Activated CD4-positive, alpha-beta T cell treated with anti-CD3 and anti-CD28 coated beads, Interleukin-2, amount 10 ng/mL, durations not matched to agents 24 days and 14 days (primary cell): ENCODE measurements at places on chromosomes 1 and 21. TPM values are rescaled to one million over a fixed set of nuclear protein-coding genes. Genes with fewer than 3 reads are reported as not detected.
A peak's percentile ranks its signal among the peaks of the same experiment; 100 is the strongest.

- no peak overlapping the region for H3K4me3 ChIP-seq
- no peaks in the 10 kb centered on the region for H3K27me3 ChIP-seq
- no peaks in the 10 kb centered on the region for H3K4me1 ChIP-seq
- no peak for DNase-seq
- no peak overlapping the region for H3K27ac ChIP-seq
These were observed 129.1 kb downstream of the PIK3R3 start for GRCh38 chr1:46003315-46003714.

STIL gene
- total RNA-seq: 25.1 and 28.0 TPM in 2 replicates

BTBD19 gene
- total RNA-seq: 22.2 and 22.7 TPM in 2 replicates

GRCh38 chr1:178540646-178541045, 27.7 kb downstream of the TEX35 start:
- H3K4me1 ChIP-seq: no peaks in the 10 kb centered on the region
- no peak overlapping the region for H3K27ac ChIP-seq
- DNase-seq: no peak
- H3K36me3 ChIP-seq: no peaks in the 10 kb centered on the region
- H3K4me3 ChIP-seq: no peak overlapping the region
- no peaks in the 10 kb centered on the region for H3K27me3 ChIP-seq

GRCh38 chr1:47915677-47916353, 81.4 kb downstream of the TRABD2B start:
- no peak for DNase-seq
- H3K4me1 ChIP-seq: no peaks in the 10 kb centered on the region
- no peaks in the 10 kb centered on the region for H3K36me3 ChIP-seq
- H3K4me3 ChIP-seq: no peak overlapping the region
- no peak overlapping the region for H3K27ac ChIP-seq

SAMD13 gene
- 0.21 TPM in 1 of 2 replicates, not detected in the other for total RNA-seq

DNA sequence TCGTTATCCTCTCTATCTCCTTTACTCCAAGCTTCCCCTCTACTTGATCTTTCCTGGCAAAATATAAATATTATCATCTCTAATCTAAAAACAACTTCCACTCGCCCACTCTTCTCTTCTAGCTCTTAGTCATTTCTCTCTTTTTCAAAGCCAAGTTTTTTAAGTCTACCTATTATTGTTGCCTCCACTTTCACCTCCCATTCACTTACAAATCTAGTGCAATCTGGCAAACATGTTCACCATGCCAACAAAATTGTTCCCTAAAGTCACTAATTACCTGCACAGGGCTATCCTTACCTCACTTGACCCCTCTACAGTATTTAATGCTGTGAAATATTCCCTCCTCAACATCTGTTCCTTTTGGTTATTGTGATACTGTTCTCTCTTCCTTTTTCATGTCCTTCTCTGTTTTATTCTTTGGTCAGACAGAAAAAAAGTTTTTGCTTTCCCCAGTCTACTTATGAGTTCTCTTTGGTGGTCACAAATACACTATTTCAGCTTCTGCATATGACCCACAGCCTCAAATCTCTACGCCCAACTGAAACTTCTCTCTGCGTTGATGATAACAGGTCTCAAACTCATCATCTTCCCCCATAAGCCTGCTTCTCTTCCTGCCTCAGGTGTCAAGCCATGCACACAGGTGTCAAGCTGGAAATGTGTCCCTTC, 31.9 kb upstream of the RAP1A start:
- H3K27ac ChIP-seq: no peak overlapping the region
- H3K27me3 ChIP-seq: no peaks in the 10 kb centered on the region

- H3K27ac ChIP-seq: no peak overlapping the region
- H3K4me1 ChIP-seq: no peaks in the 10 kb centered on the region
- H3K4me3 ChIP-seq: no peak overlapping the region
- no peak for DNase-seq
- peaks cover 13% of the 10 kb centered on the region for H3K27me3 ChIP-seq
- H3K36me3 ChIP-seq: no peaks in the 10 kb centered on the region
These were observed 62.0 kb downstream of the SYT6 start for GRCh38 chr1:114091711-114092110.

RGS8 gene
- not detected in 2 replicates for total RNA-seq

- H3K36me3 ChIP-seq: no peaks in the 10 kb centered on the region
- DNase-seq: no peak
- H3K4me1 ChIP-seq: no peaks in the 10 kb centered on the region
- H3K27me3 ChIP-seq: no peaks in the 10 kb centered on the region
- H3K27ac ChIP-seq: no peak overlapping the region
These were observed 202.4 kb upstream of the L1TD1 start for GRCh38 chr1:61992257-61992656.

S100PBP gene
- total RNA-seq: 43.8 and 46.9 TPM in 2 replicates

ZFP69B gene
- total RNA-seq: 5.5 and 6.3 TPM in 2 replicates

GRCh38 chr21:34936883-34937563, 112.1 kb downstream of the RUNX1 start:
- H3K36me3 ChIP-seq: peaks cover 7% of the 10 kb centered on the region
- DNase-seq: no peak
- peaks cover 79% of the 10 kb centered on the region for H3K4me1 ChIP-seq
- peak overlapping the region; percentile 57 for H3K27ac ChIP-seq
- H3K27me3 ChIP-seq: no peaks in the 10 kb centered on the region
- H3K4me3 ChIP-seq: peak overlapping the region; percentile 70

DNA sequence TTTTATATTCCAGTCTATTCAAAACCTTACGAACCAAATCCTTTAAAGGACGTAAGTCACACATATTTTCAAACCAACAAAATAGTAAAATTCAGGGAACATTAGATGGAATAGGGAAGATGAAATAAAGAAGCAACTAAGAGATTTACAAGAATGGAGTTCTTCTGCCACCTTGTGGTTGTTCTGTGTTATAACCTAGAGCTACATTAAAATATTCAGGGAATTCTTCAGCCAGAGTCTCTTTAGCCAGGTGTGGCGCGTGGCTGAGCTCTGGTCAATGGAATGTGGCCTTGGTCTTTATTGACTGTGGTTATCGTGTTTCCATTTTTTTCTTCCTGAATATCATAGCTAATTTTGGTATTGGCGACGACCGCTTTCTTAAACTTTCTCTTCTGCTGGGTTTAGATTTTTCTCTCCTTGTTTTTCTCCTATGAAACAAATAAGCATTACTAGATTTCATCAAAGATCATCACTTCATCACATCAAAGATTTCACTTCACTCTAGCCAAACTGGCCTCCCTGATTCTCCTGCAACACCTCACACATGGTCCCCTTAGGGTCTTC, 221.3 kb downstream of the MRPL39 start:
- no peak for DNase-seq
- no peaks in the 10 kb centered on the region for H3K36me3 ChIP-seq
- H3K4me1 ChIP-seq: peaks cover 13% of the 10 kb centered on the region
- peak overlapping the region; percentile 43 for H3K27ac ChIP-seq

DISP3 gene
- 0.23 and 0.31 TPM in 2 replicates for total RNA-seq

- H3K36me3 ChIP-seq: peaks cover 17% of the 10 kb centered on the region
- DNase-seq: peak; percentile 93
- H3K4me1 ChIP-seq: peaks cover 37% of the 10 kb centered on the region
- peak within 1 kb of the TSS; percentile 98 for H3K27ac ChIP-seq
- H3K4me3 ChIP-seq: peak within 1 kb of the TSS; percentile 95
These were observed at the start of gene OTUD7B for GRCh38 chr1:150010393-150011115. Gene OTUD7B (minus strand): TSS chr1:150010726. CDS start chr1:149977510, 33,216 bp downstream.

- H3K4me1 ChIP-seq: no peaks in the 10 kb centered on the region
- no peak overlapping the region for H3K4me3 ChIP-seq
- DNase-seq: no peak
- H3K27me3 ChIP-seq: peaks cover 3% of the 10 kb centered on the region
- no peaks in the 10 kb centered on the region for H3K36me3 ChIP-seq
- H3K27ac ChIP-seq: no peak overlapping the region
These were observed 116.3 kb downstream of the EPHB2 start for GRCh38 chr1:22826604-22827580.

DNA sequence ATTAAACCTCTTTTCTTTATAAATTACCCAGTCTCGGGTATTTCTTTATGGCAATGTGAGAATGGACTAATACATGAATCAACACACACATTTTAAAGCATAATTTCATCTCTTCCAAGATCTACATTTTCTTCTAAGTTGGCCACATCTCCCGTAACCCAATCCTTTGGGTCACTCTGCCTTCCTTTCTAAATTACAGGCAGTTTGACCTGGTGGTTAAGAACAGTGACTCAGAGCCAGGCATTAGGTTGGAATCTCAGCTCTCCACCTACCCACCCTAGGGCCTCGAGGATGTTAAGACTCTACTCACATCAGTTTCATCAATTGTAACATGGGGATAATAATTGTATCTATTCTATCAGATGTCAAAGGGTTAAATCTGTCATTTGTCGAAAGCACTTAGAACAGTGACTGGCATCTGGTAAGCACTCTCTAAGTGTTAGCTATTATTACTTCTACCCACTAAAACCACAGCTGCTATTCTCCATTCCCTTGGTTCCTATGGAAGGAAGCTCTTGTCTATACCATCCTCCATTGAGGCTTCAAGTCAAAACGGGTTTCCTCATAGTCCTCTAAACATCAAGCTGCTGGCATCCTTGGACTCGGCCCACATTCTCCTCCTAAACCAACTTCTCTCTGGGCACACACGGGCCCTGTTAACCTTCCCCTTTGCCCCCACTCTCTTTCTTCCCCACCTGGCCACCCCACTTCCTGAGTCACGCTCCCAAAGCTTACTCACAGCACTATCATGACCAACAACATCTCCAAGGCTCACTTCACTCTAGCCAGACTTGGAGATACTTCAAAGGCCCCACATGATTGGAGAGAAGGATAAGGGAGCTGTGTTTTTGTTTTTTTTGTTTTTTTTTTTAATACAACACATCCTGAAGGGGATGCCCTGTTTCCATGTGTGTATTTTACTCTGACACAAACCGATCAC, 116.9 kb downstream of the TGFBR3 start:
- H3K4me3 ChIP-seq: no peak overlapping the region
- peaks cover 4% of the 10 kb centered on the region for H3K36me3 ChIP-seq
- H3K27ac ChIP-seq: no peak overlapping the region
- H3K27me3 ChIP-seq: peaks cover 2% of the 10 kb centered on the region
- no peak for DNase-seq

NTMT2 gene
- not detected in 2 replicates for total RNA-seq

DNA sequence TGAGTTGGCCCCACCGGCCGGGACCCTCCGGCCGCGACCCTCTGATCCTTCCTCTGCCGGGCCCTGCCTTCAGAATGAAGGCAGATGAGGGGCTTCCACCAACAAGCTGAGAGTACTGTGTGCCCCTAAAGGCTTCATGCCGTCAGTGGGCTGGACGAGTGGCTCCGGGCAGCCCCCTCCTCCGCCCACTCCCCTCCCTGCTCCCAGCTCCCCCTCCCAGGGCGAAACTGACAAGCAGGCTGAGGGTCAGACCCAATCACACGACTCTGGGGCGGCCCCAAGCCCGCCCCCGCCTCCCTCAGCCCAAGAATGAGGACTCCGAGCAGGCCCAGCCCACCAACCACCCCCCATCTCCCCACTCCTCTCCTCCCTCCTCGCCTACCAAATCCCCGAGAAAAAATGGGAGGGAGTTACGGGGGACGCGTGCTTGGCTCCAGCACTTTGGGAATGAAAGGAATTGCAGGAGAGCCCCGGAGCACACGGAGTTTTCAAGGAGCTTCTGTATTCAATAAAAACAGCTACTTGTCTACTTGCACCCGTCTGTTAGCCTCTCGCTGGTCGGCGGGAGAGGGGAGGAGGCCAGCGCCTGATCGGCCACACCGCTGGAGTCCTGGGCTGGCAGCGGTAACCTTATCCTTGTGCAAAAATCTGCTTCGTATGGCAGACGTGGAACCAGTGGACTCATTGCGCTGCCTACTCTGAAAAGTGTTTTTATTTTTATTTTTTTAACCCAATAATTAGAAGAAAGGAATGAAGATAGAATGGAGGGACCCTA, at the start of gene COL11A1:
Gene COL11A1 (minus strand): TSS at position 147 of the 775 bp plus-strand sequence. CDS start 344 bp downstream, outside the sequence.
- no peak within 1 kb of the TSS for H3K4me3 ChIP-seq
- no peak for DNase-seq
- no peaks in the 10 kb centered on the region for H3K4me1 ChIP-seq
- no peaks in the 10 kb centered on the region for H3K36me3 ChIP-seq
- H3K27ac ChIP-seq: no peak within 1 kb of the TSS

- no peaks in the 10 kb centered on the region for H3K4me1 ChIP-seq
- no peak for DNase-seq
- no peak overlapping the region for H3K4me3 ChIP-seq
These were observed 57.1 kb downstream of the GIPC2 start for GRCh38 chr1:78102916-78103315.

KANK4 gene
- not detected in 2 replicates for total RNA-seq

PODN gene
- total RNA-seq: not detected in 2 replicates

KCNJ15 gene
- 2.0 and 2.3 TPM in 2 replicates for total RNA-seq

DNA sequence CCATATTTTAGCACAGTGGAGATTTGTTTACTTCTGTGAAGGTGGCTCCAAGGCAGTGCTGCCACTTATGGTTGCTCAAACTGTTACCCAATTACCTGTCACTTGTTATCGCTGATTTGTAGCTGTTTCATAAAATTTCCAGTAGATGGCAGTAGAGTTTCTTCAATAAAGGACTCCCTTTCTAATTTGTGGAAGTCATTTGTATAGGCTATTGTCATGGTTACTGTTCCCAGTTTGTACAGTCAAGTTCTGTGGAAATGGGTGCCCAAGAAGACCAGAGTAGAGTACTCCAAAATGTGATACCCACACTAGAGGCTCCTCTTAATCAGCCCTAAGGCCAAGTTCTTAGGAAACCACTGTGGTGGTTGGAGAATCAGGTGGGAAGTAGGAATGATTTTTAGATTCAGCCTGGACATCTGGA, 186.1 kb downstream of the CLEC20A start:
- peaks cover 2% of the 10 kb centered on the region for H3K27me3 ChIP-seq
- no peaks in the 10 kb centered on the region for H3K36me3 ChIP-seq
- peak; percentile 58 for DNase-seq
- H3K4me3 ChIP-seq: no peak overlapping the region
- H3K27ac ChIP-seq: no peak overlapping the region
- H3K4me1 ChIP-seq: no peaks in the 10 kb centered on the region

DNA sequence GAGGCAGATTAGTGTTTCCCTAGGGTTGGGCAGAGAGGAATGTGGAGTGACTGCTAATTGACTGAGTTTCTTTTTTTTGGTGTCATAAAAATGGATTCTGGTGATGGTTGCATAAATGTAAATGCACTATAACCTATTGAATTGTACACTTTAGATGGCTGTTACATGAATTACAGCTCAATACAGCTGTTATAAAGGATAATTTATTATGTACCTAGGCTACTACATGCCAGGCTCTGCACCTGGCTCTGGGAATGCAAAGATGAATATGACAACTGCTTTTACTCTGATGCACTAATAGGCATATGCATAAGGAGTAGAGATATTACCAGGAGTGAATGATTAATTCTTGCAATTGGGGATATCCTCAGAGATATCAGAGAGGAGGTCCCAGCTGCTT, 345.3 kb downstream of the PTBP2 start:
- H3K27ac ChIP-seq: no peak overlapping the region
- DNase-seq: no peak
- no peaks in the 10 kb centered on the region for H3K36me3 ChIP-seq
- no peak overlapping the region for H3K4me3 ChIP-seq

- H3K4me3 ChIP-seq: no peak overlapping the region
- no peaks in the 10 kb centered on the region for H3K36me3 ChIP-seq
- no peak overlapping the region for H3K27ac ChIP-seq
- no peak for DNase-seq
- H3K4me1 ChIP-seq: no peaks in the 10 kb centered on the region
These were observed 63.7 kb downstream of the NAV1 start for GRCh38 chr1:201602413-201603265.
